ENCODE measurements at places on chromosomes 12 and 14.
A peak's percentile ranks its signal among the peaks of the same experiment; 100 is the strongest.

DNA sequence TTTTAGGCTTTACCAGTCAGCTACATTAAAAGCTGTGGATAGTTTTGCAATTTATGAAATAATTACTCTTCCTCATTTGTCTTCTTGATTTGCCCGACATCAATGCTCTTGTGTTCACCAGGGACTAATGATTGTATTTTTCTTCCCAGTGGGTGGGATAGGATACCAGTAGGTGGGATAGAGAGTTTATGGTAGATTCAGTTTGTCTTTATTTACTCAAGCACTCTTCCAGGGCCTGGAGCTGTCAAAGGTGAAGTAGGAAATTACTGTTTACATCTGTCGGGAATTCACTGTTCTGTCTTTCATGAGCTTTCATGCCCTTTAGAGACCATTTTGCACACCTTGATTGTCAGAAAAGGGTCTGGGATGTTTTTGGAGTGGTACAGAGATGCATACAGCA is 36.6 kb downstream of the ETV6 start:
- no peaks in the 10 kb centered on the region for H3K27me3 ChIP-seq
- H3K4me1 ChIP-seq: peaks cover 26% of the 10 kb centered on the region
- DNase-seq: no peak
- H3K27ac ChIP-seq: no peak overlapping the region
- no peak overlapping the region for H3K4me3 ChIP-seq

GRCh38 chr12:108442067-108442466 is 73.0 kb upstream of the FICD start:
- no peaks in the 10 kb centered on the region for H3K27me3 ChIP-seq
- DNase-seq: no peak
- H3K4me1 ChIP-seq: no peaks in the 10 kb centered on the region
- no peak overlapping the region for H3K4me3 ChIP-seq
- no peak overlapping the region for H3K27ac ChIP-seq

GRCh38 chr12:46389031-46389616 is 16.6 kb upstream of the SLC38A2 start:
- no peaks in the 10 kb centered on the region for H3K4me1 ChIP-seq
- DNase-seq: no peak
- no peaks in the 10 kb centered on the region for H3K27me3 ChIP-seq
- no peaks in the 10 kb centered on the region for H3K36me3 ChIP-seq

GRCh38 chr12:23891115-23891514 is 58.4 kb downstream of the SOX5 start:
- no peak overlapping the region for H3K27ac ChIP-seq
- H3K4me3 ChIP-seq: no peak overlapping the region
- DNase-seq: no peak

- no peaks in the 10 kb centered on the region for H3K4me1 ChIP-seq
- no peak for DNase-seq
- H3K36me3 ChIP-seq: no peaks in the 10 kb centered on the region
Observed at GRCh38 chr14:35934499-35934898, 108.4 kb downstream of the BRMS1L start.

- no peaks in the 10 kb centered on the region for H3K4me1 ChIP-seq
- no peaks in the 10 kb centered on the region for H3K27me3 ChIP-seq
- no peaks in the 10 kb centered on the region for H3K36me3 ChIP-seq
- H3K4me3 ChIP-seq: peak within 1 kb of the TSS; percentile 20
- peak within 1 kb of the TSS; percentile 75 for H3K27ac ChIP-seq
Observed at GRCh38 chr12:1918081-1918883, at the start of gene CACNA2D4. Gene CACNA2D4, minus strand, starts transcription at chr12:1918652. Its CDS starts 179 bp downstream, at chr12:1918473.

DNA sequence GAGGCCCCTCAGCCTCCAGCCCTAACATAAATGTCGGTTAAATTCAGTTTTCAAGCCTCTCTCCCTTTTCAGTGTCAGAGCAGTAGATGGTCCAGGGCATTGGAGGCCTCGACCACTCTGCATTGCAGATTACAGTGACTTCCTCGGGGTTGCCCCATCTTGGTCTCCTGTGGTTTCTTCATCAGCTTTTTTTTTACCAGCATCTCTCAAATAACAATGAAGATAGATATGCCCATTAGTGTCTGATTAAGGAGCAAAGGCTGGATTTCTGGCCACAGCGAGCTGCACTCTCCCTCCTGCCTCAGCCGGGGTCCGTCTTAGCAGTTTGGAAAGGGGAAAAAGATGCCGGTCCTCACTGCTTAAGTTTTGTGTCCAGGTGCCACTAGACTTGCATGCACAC is 49.7 kb downstream of the C14orf132 start:
- no peaks in the 10 kb centered on the region for H3K36me3 ChIP-seq
- H3K4me3 ChIP-seq: no peak overlapping the region
- H3K27ac ChIP-seq: no peak overlapping the region
- H3K4me1 ChIP-seq: no peaks in the 10 kb centered on the region
- no peaks in the 10 kb centered on the region for H3K27me3 ChIP-seq

GRCh38 chr12:87671757-87672156 is 357.4 kb downstream of the C12orf50 start:
- no peaks in the 10 kb centered on the region for H3K4me1 ChIP-seq
- no peak overlapping the region for H3K27ac ChIP-seq
- no peak overlapping the region for H3K4me3 ChIP-seq
- H3K36me3 ChIP-seq: no peaks in the 10 kb centered on the region
- DNase-seq: no peak

DNA sequence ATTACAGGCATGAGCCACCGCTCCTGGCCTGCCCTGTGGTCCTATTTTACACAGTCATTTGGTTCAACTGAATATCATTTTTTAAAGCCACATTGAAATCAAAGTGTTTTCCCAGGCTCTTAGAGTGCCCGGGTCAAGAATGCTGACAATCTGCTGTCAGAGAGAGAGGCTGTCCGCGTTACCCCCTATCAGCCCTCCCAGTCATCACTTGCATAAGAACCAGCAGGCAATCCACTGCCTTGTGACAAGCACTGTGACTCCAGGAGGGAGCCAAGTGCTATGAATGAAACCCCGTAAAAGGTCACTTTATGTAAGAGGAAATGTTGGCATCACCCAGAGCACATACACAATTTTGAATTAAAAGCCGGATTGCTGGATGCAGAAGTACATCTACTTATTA is 13.5 kb downstream of the PHLDA1 start:
- no peaks in the 10 kb centered on the region for H3K36me3 ChIP-seq
- H3K4me1 ChIP-seq: no peaks in the 10 kb centered on the region
- no peaks in the 10 kb centered on the region for H3K27me3 ChIP-seq
- H3K27ac ChIP-seq: no peak overlapping the region
- H3K4me3 ChIP-seq: no peak overlapping the region

DNA sequence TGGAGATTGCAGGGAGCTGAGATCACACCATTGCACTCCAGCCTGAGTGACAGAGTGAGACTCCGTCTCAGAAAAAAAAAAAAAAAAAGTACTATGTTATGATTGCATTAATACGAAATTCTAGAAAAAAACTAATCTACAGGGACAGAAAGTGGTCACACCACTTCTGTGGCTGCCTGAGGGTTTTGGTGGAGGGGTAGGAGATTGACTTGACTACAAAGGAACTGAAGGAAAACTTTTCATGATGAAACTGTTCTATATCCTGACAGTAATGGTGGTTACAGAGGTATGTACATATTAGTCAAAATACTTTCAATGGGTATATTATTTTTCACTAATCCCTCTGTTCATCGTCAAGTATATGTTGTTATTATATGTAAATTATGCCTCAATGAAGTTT is 42.1 kb downstream of the FOXN3 start:
- no peaks in the 10 kb centered on the region for H3K36me3 ChIP-seq
- no peaks in the 10 kb centered on the region for H3K27me3 ChIP-seq
- DNase-seq: no peak
- no peak overlapping the region for H3K4me3 ChIP-seq
- H3K27ac ChIP-seq: no peak overlapping the region

- no peaks in the 10 kb centered on the region for H3K36me3 ChIP-seq
- H3K27ac ChIP-seq: no peak overlapping the region
- peak; percentile 46 for DNase-seq
- no peaks in the 10 kb centered on the region for H3K4me1 ChIP-seq
- H3K4me3 ChIP-seq: no peak overlapping the region
Observed at GRCh38 chr12:108744021-108744897, 12.9 kb upstream of the CORO1C start.

DNA sequence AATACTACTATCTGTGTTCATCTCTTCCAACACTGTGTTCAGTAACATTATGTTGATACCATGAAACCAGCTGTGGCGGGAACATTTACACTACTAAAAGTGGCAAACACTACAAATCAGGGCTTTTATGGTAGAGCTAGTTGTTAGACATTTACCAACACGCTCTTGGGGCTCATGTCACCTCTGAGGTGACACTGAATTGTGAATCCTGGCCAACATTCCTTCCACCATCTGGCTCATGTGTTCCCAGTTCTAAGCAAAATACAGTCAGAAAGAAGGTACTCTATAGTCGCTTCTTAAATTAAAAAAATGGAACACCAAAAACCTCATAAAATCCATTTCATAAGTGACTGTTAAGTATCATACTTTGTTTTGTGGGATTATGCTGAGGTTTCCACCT is 436.6 kb downstream of the FUT8 start:
- no peak overlapping the region for H3K4me3 ChIP-seq
- DNase-seq: no peak
- no peaks in the 10 kb centered on the region for H3K4me1 ChIP-seq
- no peak overlapping the region for H3K27ac ChIP-seq

DNA sequence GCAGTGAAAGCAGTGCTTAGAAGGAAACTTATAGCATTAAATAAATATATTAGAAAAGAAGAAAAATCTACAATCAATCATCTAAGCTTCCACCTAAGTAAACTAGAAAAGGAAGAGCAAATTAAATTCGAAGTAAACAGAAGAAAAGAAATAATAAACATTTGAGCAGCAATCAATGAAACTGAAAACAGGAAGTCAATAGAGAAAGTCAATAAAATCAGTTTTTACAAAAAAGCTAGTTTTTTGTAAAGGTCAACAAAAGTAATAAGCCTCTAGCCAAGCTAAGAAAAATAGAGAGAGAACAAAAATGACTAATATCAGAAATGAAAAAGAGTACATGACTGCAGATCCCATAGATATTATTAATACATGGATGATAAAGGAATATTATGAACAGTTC is 34.2 kb upstream of the KTN1 start:
- no peak overlapping the region for H3K4me3 ChIP-seq
- no peak for DNase-seq
- H3K27ac ChIP-seq: no peak overlapping the region
- H3K36me3 ChIP-seq: no peaks in the 10 kb centered on the region

DNA sequence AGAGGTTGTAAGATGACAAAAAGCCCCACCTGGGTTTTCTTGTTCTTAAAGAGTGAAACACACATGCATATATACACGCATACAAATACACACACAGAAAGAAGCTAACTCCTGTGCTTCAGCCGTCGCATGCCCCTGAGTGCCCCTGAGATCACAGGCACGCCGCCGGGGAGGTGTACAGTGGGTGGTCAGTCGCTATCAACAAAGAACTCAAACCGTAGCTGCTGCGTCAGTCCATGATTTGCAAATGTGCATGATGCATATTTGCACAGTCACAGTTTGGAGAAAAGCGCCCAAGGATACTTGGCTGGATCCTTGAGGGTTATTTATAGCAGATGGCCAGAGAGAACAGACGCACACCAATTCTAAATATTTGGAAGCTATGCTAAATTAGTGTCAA is 206.9 kb downstream of the TMEM132D start:
- H3K36me3 ChIP-seq: no peaks in the 10 kb centered on the region
- no peaks in the 10 kb centered on the region for H3K4me1 ChIP-seq
- no peaks in the 10 kb centered on the region for H3K27me3 ChIP-seq
- no peak overlapping the region for H3K27ac ChIP-seq

GRCh38 chr14:103528587-103529382 is at the start of gene TRMT61A:
Gene TRMT61A, plus strand, starts transcription at chr14:103529196. Its CDS starts 783 bp downstream, at chr14:103529979.
- H3K36me3 ChIP-seq: no peaks in the 10 kb centered on the region
- peak; percentile 93 for DNase-seq
- peaks cover 70% of the 10 kb centered on the region for H3K4me1 ChIP-seq
- peak within 1 kb of the TSS; percentile 86 for H3K27ac ChIP-seq
- peak within 1 kb of the TSS; percentile 70 for H3K4me3 ChIP-seq

DNA sequence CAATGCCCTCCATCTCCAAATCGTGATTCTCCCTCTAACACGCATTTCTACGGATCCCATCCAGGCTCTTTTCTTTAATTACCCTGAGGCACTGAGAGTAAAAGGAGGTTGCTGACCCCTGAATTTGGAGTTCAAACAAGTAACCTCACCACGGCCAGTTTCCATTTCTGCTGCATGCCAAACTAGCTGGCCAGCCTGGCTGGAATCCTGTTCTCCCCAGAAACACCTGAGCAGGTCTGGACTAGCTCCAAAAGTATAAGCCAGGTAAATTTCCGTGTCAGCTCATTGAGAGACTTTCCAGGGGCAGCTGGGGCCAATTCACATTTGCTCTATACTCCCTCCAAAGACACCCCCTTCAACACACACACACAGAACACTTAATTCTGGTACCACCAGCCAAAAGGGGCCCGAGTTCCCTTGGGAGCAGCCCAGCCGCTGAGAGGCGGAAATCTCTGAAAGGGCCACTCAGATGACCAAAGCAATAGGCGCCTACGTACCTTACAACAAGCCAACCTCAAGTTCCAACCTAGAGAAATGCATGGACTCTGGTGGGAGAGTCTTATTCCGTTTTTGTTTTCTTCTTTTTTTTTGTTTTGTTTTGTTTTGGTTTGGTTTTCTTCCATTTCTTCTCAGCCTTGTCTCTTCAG is 131.4 kb downstream of the NDUFA12 start:
- DNase-seq: no peak
- H3K27ac ChIP-seq: no peak overlapping the region
- H3K4me1 ChIP-seq: no peaks in the 10 kb centered on the region
- no peaks in the 10 kb centered on the region for H3K27me3 ChIP-seq
- no peak overlapping the region for H3K4me3 ChIP-seq

GRCh38 chr14:98466807-98467206 is 805.2 kb downstream of the BCL11B start:
- no peaks in the 10 kb centered on the region for H3K36me3 ChIP-seq
- no peaks in the 10 kb centered on the region for H3K27me3 ChIP-seq
- no peak overlapping the region for H3K27ac ChIP-seq
- H3K4me1 ChIP-seq: no peaks in the 10 kb centered on the region

DNA sequence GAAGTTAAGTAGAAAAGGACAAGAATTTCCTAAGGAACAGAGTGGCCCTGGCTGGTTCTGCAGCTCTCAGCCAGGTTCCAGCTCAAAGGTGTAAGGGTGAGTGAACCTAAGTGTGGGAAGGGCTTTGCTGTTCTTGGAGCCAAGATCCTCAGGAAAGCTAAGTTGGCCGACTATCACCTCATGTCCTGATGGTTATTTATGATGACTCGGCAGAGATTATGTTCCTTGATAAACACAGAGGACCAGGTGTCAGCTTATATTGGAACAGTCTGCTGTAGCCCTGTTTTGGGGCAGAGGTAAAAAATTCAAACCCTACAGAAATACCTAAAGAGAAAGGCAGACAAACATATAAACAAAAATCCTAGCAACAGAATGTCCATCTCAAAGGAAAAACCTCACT is 128.5 kb downstream of the TBX3 start:
- no peak for DNase-seq
- H3K36me3 ChIP-seq: no peaks in the 10 kb centered on the region
- H3K27me3 ChIP-seq: no peaks in the 10 kb centered on the region
- no peaks in the 10 kb centered on the region for H3K4me1 ChIP-seq
- H3K27ac ChIP-seq: no peak overlapping the region
